Activated T-helper 2 cell treated with anti-CD3 and anti-CD28 coated beads, Interferon-gamma antibody, Interleukin-2, Interleukin-4, amounts not matched to agents 10 μg/mL and 5 μg/mL and 100 μg/mL, durations not matched to agents 14 hours and 24 hours and 36 hours (primary cell): ENCODE measurements at places on chromosomes 6 and 20. TPM values are rescaled to one million over a fixed set of nuclear protein-coding genes. Genes with fewer than 3 reads are reported as not detected.

- H3K4me1 ChIP-seq = no peaks in the 10 kb centered on the region
- DNase-seq = no peak
Observed at GRCh38 chr6:119749335-119749734, 399.8 kb upstream of the MAN1A1 start.

DNA sequence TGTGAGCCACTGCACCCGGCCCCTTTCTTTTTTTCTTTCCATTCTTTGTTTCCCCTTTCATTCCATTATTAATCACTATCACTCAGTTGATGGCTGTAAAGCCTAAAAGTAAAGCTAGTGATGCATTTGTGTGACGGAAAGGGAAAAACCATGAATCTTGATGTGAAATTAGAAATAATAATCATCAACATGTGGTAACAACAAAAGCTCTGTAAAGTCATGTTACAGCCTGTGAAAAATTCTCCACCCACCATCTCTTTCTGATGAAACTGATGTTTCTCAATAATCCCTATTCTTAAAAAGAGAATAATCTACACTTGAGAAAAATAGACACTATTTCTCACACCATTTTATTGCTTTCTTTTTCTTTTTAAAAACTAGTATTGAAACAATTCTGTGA, 80.0 kb downstream of the CRYBG1 start:
- H3K4me3 ChIP-seq = no peak overlapping the region
- peaks cover 13% of the 10 kb centered on the region for H3K4me1 ChIP-seq
- no peak for DNase-seq
- no peak overlapping the region for H3K27ac ChIP-seq

GRCh38 chr6:113362301-113363047, 494.7 kb upstream of the MARCKS start:
- no peak overlapping the region for H3K27ac ChIP-seq
- H3K4me3 ChIP-seq = no peak overlapping the region
- DNase-seq = no peak
- no peaks in the 10 kb centered on the region for H3K27me3 ChIP-seq

DNA sequence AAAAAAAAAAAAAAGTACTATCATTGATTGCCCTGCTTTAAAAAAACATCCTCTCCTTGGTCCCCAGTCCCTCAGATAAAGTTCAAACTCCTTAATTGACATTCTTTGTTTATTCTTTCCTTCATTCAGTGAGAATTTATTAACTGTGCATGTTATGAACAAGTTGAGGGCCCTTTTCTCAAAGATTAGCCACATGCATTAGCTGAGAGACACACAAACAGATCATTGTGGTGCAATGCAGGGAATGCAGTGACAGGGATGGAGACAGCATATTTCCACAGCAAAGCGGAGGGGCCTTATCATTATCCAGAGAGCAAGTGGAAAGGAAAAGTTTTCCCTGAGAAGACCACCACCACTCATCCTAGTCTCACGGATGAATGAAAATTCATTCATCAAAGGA, 21.9 kb upstream of the IPCEF1 start:
- H3K4me1 ChIP-seq = no peaks in the 10 kb centered on the region
- H3K27ac ChIP-seq = no peak overlapping the region
- no peak overlapping the region for H3K4me3 ChIP-seq
- no peak for DNase-seq
- no peaks in the 10 kb centered on the region for H3K36me3 ChIP-seq
- H3K27me3 ChIP-seq = no peaks in the 10 kb centered on the region

GRCh38 chr20:44187772-44188709, 1.1 kb upstream of the JPH2 start:
- H3K27ac ChIP-seq = no peak overlapping the region
- no peak for DNase-seq
- H3K36me3 ChIP-seq = no peaks in the 10 kb centered on the region

DNA sequence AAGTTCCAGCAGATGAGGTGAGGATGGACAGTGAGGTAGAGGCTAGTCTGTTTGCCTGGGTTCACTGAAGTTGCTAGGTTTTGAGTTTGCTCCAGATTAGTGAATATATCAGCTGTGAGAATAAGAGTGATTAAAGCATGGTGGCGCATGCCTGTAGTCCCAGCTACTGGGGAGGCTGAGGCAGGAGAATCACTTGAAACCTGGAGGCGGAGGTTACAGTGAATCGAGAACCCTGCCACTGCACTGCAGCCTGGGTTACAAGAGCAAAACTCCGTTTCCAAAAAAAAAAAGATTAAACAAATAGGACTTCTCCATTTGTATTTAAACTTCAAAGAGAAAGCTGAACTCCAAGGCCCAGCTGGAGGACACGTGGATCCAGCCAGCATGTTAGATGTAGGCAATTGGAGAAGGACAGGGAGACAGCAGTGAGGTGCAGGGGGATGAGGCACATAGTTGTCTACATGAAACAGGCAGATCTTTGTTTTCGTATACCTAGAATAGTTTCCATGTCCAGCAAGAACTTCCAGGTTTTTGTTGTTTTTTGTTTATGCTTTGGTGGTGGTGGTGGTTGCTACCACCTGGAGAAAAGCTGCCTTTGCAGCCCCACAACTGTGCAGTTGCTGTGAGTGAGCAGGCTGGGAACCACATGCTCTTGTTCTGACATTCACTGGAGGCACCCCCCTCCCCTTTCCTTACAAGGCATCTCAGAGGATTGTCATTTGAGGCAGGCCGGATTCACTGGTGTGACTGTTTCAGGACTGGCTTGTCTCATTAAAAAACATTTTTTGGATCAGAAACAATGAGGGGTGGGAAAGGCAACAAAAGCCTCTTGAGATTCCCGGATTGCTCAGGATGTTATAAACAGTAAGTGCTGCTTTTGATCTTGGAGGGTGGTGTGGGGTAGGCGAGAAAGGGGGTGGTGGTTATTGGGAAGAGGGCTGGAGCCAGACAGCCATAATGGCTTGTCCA, 72.3 kb downstream of the JARID2 start:
- no peak overlapping the region for H3K4me3 ChIP-seq
- H3K36me3 ChIP-seq = peaks cover 59% of the 10 kb centered on the region
- H3K4me1 ChIP-seq = peaks cover 80% of the 10 kb centered on the region
- peak overlapping the region; percentile 69 for H3K27ac ChIP-seq
- no peaks in the 10 kb centered on the region for H3K27me3 ChIP-seq
- DNase-seq = no peak

DNA sequence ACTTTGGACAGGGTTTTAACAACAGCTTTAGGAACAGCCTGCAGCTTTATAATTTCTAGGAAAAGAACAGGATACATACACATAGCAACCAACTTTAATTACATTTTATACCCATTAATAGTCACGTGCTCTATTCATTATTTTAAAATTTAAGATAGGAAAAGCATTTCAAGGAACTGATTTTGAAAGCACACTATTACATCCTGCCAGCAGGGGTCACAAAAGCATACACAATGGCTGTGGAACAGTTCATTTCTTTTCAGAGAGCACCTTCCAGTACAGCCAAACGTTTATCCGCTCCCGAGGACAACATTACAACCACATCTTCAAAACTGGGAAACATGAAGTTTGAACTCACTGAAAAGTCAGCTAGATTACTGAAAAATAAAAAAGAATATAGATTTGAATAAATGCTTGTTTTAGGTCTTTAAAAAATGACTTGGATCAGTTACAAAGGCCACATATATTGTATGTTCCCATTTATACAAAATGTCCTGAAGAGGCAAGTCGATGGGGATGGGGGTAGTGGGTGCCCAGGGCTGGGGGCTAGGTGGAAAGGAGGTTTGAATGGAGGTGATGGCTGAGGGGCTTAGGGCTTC, 104.6 kb upstream of the EXOC2 start:
- H3K36me3 ChIP-seq = no peaks in the 10 kb centered on the region
- no peak overlapping the region for H3K27ac ChIP-seq
- no peak for DNase-seq
- H3K27me3 ChIP-seq = peaks cover 67% of the 10 kb centered on the region

DNA sequence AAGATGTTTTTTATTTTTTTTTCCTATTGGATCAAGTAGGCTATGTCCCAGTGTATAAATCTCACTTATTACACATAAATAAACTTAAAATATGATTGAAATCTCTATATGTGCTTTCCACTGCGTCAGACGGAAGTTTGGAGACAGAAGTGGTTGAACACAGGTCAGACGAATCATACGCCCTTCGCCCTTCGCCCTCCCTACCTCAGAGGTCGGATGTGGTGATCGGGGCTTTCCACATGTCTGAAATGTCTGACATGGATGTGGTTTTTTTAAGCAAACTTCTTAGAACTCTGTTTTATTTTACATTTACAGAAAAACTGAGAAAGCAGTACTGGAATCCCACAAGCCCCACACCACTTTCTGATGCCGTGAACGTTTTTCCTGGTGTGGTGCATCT, 344.4 kb downstream of the THBS2 start:
- peaks cover 2% of the 10 kb centered on the region for H3K4me1 ChIP-seq
- no peak overlapping the region for H3K4me3 ChIP-seq
- no peak for DNase-seq
- no peaks in the 10 kb centered on the region for H3K36me3 ChIP-seq
- no peaks in the 10 kb centered on the region for H3K27me3 ChIP-seq

GRCh38 chr20:44542890-44543289, 21.0 kb upstream of the SERINC3 start:
- peaks cover 3% of the 10 kb centered on the region for H3K4me1 ChIP-seq
- H3K36me3 ChIP-seq = no peaks in the 10 kb centered on the region
- no peak overlapping the region for H3K27ac ChIP-seq
- no peak overlapping the region for H3K4me3 ChIP-seq
- DNase-seq = no peak

The CALHM5 gene
- not detected in 2 replicates for total RNA-seq

The PPARD gene
- 27.1 and 29.1 TPM in 2 replicates for total RNA-seq

The MAS1 gene
- total RNA-seq = not detected in 2 replicates

The RCAN2 gene
- total RNA-seq = not detected in 2 replicates

The ULBP2 gene
- 0.14 and 0.18 TPM in 2 replicates for total RNA-seq
